Osteocyte (in vitro differentiated cells): ENCODE measurements at places on chromosomes 7 and 10. TPM values are rescaled to one million over a fixed set of nuclear protein-coding genes. Genes with fewer than 3 reads are reported as not detected.

DNA sequence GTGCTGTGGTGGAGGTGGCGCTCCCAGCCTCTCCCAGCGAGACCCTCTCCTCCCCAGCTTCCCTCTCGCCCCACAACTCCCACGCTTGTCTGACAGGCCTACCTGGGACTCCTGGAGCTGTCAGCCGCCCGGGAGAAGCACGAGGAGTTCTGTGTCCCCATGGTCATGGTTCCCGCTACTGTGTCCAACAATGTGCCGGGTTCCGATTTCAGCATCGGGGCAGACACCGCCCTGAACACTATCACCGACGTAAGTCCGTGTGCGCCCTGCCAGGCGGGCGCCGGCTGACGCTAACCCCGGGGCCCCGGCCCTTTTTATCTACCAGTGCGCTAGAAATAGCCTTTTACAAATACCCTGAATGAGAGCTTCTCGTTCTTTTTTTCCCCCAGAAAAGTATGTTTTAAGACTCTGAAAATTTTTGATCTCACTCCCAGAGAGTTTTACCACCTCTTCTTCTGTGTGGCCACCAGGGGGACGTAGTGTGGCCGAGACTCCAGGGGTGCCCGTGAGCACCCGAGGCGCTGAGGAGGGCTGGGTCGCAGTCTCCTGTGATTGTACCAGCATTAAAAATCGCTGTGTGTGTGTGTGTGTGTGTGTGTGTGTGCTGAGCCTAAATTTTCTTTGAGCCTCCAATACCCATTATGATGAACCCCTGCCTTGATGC is 52.6 kb downstream of the PFKP start:
- peaks cover 10% of the 10 kb centered on the region for H3K4me1 ChIP-seq
- H3K36me3 ChIP-seq = peaks cover 47% of the 10 kb centered on the region
- DNase-seq = no peak
- H3K27me3 ChIP-seq = no peaks in the 10 kb centered on the region
- H3K27ac ChIP-seq = no peak overlapping the region

GRCh38 chr7:49766966-49767365 is 6.5 kb upstream of the VWC2 start:
- H3K27me3 ChIP-seq = peaks cover 9% of the 10 kb centered on the region
- H3K4me1 ChIP-seq = no peaks in the 10 kb centered on the region
- H3K27ac ChIP-seq = no peak overlapping the region
- no peak for DNase-seq
- no peaks in the 10 kb centered on the region for H3K36me3 ChIP-seq
- no peak overlapping the region for H3K4me3 ChIP-seq

The ZNF25 gene
- 11.5 and 15.1 TPM in 2 replicates for total RNA-seq

DNA sequence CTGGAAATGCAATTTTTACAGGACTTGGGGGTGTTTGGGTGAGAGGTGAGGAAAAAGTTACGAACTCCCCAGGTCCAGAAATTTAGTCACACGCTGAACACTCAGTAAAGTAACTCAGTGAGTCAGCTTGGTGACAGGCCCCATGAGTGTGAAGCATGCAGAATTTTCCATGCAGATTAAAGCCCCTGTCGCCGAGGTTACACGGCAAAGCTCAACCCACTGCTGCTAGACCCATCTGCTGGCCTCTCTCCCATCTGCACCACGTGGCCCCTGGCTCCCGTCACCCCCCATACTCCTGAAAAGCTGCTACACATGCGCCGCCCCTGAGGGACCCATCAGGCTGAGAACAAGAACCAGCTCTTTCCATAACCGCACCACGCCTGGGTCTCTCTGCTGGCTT is 7.0 kb upstream of the MMP21 start:
- H3K36me3 ChIP-seq = peaks cover 4% of the 10 kb centered on the region
- DNase-seq = no peak
- no peak overlapping the region for H3K4me3 ChIP-seq
- no peak overlapping the region for H3K27ac ChIP-seq

DNA sequence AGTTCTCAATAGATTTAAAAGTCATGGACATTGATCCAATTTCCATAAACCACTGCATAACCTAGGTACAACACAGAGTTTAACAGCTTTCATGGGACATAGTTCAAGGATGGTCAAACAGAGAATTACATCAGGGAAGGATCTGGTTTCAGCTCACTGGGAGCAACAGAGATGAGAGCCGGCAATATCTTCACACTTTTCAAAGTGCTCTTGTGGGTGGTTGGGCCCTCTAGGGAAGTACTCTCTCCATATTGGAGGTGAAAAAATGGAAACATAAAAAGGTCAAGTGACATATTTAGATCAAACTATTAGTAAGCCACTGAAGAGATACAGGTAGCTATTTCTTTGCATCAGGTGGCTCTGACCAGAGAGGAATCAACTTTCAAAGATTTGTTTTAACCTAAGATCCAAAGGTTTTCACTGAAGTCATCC is 61.8 kb upstream of the LRRN3 start:
- no peak overlapping the region for H3K4me3 ChIP-seq
- H3K36me3 ChIP-seq = no peaks in the 10 kb centered on the region
- no peak for DNase-seq
- H3K27ac ChIP-seq = no peak overlapping the region
- H3K27me3 ChIP-seq = no peaks in the 10 kb centered on the region
- peaks cover 16% of the 10 kb centered on the region for H3K4me1 ChIP-seq

GRCh38 chr10:28915989-28916588 is 238.8 kb downstream of the BAMBI start:
- H3K27me3 ChIP-seq = no peaks in the 10 kb centered on the region
- no peak overlapping the region for H3K4me3 ChIP-seq
- H3K27ac ChIP-seq = no peak overlapping the region
- peaks cover 7% of the 10 kb centered on the region for H3K4me1 ChIP-seq
- no peaks in the 10 kb centered on the region for H3K36me3 ChIP-seq
- DNase-seq = no peak

DNA sequence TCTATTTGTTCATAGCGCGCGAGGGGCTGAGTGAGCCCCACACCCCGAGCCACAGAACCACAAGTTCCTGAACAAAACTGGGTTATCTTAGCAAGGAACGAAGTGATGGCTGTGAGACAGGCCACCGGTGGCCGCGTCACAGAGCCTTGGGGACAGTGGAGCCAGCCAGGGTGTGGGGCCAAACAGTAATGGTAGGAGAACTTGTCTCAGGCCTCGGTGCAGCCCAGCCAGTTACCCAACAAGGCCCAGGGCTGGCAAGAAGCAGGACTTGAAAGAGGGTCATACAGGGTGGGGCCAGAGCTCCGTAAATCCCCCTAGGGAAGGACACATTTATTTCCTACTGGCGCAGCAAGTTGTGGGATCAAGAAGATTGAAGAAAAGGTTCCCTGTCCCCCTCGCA is 39.4 kb upstream of the TNS3 start:
- no peak for DNase-seq
- no peak overlapping the region for H3K27ac ChIP-seq
- peaks cover 28% of the 10 kb centered on the region for H3K4me1 ChIP-seq
- no peaks in the 10 kb centered on the region for H3K27me3 ChIP-seq
- no peak overlapping the region for H3K4me3 ChIP-seq

DNA sequence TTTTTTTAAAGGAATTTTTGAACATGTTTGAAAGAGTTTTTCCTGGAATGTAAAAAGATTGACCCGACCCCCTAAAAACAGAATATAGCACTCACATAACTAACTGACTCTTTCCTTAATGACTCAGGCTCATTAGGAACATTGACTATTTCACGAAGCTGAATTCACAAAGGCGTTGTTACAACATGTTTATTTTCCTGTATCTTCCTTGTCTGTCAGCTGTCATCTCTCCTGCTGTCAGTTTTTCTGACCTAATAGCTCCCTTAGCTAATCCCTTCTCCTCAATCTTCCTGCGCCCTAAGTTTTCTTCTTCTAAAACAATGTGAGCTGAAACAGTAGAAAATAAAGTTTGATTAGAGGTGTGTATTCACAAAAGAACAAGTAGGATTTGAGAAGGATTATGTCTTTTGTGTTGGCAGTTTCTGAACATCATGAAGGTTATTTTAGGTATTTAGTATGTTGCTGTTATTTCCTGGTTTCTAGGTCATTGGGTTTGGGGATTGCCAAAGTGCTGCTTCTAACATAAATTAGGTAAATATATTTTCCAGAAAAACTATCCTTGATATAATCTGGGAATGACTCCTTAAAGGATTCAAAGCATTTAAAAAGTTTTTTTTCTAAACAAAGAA is 4.6 kb upstream of the MDFIC start:
- H3K27me3 ChIP-seq = no peaks in the 10 kb centered on the region
- no peaks in the 10 kb centered on the region for H3K36me3 ChIP-seq
- H3K27ac ChIP-seq = no peak overlapping the region
- H3K4me3 ChIP-seq = no peak overlapping the region

The SEMA3E gene
- total RNA-seq = 1.6 and 2.5 TPM in 2 replicates

The SHLD2 gene
- total RNA-seq = 26.3 and 29.3 TPM in 2 replicates

The INMT gene
- total RNA-seq = 1.5 and 2.0 TPM in 2 replicates

The PLCE1 gene
- 7.0 and 7.4 TPM in 2 replicates for total RNA-seq

DNA sequence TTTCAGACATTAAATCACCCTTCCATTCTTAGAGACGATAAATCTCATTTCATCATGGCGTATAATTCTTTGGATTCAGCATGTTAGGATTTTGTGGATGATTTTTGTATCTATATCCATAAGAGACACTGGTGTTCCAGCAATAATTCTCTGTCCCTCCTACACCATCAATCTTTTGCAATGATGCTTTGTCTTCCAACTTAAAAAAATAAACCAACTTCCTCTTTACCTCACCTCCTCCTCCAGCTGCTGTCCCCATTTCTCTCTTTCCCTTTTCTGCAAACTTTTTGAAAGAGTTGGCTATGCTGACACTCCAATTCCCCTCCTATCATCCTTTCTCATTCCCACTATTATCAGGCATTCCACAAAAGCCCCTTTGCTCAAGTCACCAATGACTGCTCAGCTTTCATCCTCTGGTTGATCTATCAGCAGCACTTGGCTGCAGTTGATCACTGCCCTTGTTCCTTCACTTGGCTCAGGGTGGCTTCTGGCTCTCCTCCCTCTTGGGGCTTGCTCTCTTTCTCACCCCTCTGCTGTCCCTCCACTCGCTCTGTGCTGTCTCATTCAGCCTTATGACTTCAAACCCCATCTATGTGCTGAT is 130.0 kb downstream of the ARHGAP22 start:
- no peak overlapping the region for H3K27ac ChIP-seq
- no peaks in the 10 kb centered on the region for H3K27me3 ChIP-seq
- DNase-seq = no peak
- no peaks in the 10 kb centered on the region for H3K36me3 ChIP-seq
- H3K4me1 ChIP-seq = peaks cover 2% of the 10 kb centered on the region

GRCh38 chr7:150799741-150800580 is at the start of gene TMEM176B:
Gene TMEM176B, minus strand, starts transcription at chr7:150800364. Its CDS starts 3,795 bp downstream, at chr7:150796569.
- H3K4me3 ChIP-seq = no peak within 1 kb of the TSS
- peaks cover 22% of the 10 kb centered on the region for H3K27me3 ChIP-seq
- no peak for DNase-seq
- no peak within 1 kb of the TSS for H3K27ac ChIP-seq
- H3K4me1 ChIP-seq = no peaks in the 10 kb centered on the region
